Epithelial cell of prostate (primary cell): ENCODE measurements at places on chromosomes 12 and 14.

DNA sequence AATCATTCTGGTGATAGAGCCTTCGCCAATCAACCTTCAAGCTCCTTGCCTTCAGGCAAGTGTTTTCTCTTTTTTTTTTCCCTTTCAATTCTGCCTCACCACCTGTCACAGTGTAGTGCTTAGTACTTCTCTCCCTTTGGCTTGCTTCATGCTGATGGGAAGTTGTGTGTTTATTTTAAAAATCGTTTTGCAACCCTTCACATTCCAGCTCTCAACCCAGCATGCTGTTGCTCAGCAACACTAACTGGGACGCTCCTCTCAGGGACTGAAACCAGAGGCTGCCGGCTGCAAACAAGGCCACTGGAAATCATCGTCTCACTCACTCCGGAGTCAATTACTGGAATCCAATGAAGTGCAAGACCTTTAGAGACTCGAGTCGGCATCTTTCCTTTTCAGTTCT lies 342.7 kb downstream of the PRKD1 start:
- DNase-seq = no peak

- DNase-seq = no peak
Measured at GRCh38 chr14:81819344-81819743, 285.7 kb upstream of the SEL1L start.

DNA sequence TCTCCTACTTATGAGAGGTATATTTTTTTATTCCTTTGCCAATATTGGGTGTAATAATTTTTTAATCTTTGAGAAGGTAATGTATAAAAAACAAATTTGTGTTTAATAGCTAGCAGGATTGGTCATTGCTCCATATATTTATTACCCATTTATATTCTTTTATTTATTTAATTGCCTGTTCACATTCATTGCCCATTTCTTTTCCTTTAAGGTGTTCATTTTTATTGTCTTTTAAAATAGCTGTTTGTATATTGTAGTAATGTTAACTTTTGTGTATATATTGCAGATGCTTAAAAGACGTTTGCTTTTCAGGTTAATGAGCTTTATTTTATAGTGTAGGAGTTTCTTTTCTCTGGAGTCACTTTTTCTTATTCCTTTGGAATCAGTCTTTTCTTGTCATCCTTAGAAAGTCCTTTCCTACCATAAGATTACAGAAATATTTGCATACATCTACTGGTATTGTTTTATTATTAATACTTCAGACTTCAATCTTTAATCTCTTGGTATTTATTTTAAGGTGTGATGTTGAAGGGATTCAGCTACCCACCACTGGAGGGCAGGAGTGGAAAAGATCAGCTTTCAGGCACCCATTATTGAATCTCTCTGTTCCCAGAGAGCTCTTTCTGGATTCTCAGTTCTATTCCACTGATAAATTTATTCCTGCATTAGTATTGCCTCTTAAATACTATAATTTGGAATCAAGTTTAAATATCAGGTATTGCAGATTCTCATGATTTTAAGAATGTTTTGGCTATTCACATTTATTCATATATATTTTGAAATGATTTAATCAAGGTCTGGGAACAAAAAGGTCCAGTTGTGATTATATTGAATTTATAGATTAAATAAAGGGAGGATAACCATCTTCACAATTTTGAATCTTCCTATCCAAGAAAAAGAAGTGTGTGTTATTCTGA lies 17.3 kb downstream of the PPM1A start:
- no peak for DNase-seq

DNA sequence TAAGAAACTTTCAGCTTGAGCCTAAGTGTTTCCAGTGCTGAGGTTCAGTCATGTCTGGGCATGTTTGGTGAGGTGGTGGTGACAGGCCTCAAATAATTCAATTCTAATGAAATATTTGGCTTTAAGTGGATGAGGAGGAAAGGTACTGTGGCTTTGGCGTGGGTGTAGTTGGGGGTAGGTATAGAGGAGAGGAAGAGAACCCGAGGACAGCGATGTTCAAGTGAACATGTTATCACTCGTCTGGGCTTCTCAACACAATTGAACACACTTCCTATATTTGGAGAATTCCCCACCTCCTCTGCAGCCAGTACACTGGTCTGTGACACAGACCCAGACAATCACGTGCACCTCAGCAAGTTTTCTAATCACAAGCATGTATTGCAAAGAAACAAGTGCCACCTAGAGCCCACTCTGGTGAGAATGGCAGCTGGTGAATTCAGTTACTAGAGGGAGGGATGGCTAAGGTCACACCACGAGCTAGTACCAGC lies 53.0 kb downstream of the IFNG-AS1 start:
- peak; percentile 76 for DNase-seq

DNA sequence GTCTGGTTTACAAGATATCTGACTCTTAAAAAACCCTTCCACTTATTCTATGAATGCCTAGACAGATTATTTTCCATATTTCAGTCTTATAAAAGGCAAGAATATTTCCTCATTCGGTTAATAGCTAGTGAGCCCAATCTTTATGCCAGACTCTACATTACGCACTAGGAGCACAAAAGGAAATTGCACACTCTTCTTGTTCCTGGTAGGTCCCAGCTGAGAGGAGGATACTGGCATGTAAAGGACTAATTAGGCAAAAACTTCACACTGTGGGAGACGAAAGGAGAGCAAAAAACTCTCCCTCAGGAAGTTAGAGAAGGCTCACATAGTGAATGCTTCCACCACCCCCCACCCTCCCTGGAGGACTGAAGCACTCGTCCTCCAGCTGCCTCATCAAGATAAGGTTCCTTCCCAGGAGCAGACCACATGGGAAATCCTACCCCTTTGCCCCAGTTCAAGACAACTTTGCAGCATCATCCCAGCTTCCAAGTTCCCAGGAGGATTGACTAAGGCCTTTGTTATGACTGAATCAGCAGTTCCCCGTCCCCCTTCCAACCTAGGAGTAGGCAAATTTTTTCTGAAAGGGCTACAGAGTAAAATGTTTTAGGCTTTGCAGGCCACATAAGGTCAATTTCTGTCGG lies 14.5 kb downstream of the CAPZA3 start:
- DNase-seq = no peak

- no peak for DNase-seq
Measured at GRCh38 chr12:120264904-120265472, 542 bp downstream of the PXN start.

DNA sequence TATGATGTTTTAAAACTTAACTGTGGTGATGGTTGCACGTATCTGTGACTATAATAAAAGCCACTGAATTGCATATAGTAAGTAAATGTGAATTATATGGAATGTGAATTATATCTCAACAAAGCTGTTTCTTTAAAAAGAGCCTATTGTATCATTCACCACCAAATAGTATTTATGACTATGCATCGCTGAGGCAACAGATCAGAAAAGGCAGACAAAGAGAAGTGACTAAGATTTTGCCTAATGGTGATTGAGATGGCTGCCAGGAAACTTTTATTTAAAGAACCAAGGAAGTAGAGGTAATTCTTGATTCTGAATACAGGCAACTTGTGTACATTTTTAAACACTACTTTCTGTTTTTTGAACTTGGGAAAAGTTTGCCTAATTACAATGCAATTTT lies 31.7 kb downstream of the DHRS7 start:
- DNase-seq = no peak

GRCh38 chr12:93106910-93107309 lies 177.8 kb upstream of the EEA1 start:
- DNase-seq = no peak

DNA sequence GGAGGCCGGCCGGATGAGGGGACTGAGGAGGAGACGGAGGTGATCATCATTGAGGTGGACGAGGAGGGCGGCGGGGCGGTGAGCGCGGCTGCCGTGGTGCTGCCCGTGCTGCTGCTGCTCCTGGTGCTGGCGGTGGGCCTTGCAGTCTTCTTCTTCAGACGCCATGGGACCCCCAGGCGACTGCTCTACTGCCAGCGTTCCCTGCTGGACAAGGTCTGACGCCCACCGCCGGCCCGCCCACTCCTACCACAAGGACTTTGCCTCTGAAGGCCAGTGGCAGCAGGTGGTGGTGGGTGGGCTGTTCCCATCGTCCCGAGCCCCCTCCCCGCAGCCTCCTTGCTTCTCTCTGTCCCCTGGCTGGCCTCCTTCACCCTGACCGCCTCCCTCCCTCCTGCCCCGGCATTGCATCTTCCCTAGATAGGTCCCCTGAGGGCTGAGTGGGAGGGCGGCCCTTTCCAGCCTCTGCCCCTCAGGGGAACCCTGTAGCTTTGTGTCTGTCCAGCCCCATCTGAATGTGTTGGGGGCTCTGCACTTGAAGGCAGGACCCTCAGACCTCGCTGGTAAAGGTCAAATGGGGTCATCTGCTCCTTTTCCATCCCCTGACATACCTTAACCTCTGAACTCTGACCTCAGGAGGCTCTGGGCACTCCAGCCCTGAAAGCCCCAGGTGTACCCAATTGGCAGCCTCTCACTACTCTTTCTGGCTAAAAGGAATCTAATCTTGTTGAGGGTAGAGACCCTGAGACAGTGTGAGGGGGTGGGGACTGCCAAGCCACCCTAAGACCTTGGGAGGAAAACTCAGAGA lies 9.6 kb downstream of the MMP14 start:
- no peak for DNase-seq

DNA sequence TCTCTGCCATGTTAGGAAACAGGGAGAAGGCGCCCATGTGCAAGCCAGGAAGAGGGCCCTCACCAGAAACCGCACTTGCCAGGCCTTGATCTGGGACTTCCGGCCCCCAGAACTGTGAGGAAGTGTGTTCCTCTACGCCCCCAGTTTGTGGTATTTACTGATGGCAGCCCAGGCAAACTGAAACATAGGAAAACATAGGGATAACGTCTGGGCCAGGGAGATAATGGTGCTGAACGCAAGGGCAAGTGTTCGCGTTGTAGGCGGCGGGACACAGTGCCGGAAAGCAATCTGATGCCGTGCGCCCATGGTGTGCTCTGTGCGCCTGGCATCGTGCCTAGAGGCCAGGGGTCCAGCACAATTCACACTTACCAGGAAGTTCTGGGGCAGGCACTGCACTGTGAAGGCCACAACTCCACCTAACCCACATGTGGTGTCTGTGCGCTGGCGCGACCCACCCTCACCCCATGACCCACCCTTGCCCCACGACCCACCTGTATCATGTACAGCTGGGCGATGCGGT lies 53.6 kb downstream of the ARL6IP4 start:
- no peak for DNase-seq

GRCh38 chr14:101069666-101070362 lies 166.3 kb upstream of the RTL1 start:
- no peak for DNase-seq

- DNase-seq = no peak
Measured at GRCh38 chr12:49305762-49306510, 11.0 kb downstream of the PRPH start.

DNA sequence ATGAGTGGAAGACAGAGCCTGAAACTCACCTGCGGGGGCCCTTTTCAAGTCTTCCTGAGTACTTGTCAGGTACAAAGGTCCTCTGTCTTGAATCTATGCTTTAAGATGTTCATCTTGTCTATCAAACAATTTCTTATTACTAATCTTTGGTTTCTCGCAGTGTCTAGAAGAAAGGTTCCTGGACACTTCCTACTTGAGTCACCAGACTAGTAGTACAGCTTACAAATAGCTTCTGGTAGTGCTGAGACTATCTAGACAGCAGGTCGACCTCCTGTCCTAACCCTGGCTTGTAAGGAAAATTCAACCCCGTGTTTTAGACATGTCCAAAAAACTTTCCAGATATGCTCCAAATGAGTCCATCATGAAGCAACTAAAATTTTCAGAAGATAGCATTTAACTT lies 11.2 kb upstream of the ARID2 start:
- DNase-seq = no peak

- no peak for DNase-seq
Measured at GRCh38 chr14:45787167-45787566, 534.2 kb upstream of the MIS18BP1 start.

DNA sequence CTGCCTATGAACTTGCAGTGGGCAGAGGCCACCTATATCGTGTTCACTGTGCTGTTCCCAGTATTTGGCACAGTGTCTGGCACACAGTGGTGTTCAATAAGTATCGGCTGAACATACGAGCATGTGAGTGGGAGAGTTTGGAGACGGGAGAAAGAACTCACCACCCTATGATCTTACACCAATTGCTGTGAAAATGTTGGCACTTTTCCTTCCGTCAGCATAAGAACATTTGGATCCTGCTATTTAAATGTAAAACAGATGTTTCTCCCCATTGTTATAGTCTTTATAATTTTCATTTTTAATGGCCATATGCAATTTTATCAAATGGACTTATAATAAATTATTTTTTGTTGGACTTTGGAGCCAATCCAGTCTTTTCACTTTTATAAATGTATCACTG lies 144.4 kb downstream of the EFCAB11 start:
- DNase-seq = no peak

DNA sequence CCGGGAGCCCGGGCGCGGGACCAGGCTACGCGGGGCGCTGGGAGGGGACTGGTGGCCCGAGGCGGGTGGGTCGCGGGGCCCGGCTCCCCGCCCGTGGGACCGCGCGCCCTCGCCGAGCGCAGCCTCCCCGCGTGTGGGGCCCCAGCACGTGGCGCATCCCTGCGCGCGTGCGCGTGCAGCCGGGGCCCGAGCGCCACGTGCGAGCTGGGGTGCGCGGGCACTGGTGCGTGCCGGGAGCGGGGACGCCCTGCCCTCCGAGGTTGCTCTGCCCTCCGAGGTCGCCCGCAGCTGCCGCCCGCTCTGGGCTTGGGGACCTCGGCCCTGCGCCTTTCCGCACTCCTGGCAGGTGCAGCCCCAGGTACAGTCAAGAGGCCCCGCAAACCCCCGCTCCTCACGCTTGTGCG lies 365 bp upstream of the CCDC88C start:
- DNase-seq = no peak

DNA sequence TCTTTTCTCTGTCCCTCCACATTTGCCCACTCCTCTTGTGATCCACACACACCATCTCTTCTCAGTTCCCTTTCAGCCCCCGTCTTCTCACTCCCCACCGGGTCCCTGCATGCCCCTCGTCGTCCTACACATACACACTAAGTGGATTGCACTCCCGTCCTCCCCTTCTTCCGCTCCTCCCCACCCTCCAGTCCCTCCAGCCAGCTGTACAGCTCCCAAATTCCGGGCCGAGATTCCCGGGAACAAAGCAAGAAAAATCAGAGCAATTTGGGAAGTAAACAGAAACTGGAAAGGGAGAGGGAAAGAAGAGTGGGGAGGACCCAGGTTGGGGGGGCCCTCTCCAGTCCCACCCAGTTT lies 282 bp upstream of the IGFBP6 start:
- no peak for DNase-seq

DNA sequence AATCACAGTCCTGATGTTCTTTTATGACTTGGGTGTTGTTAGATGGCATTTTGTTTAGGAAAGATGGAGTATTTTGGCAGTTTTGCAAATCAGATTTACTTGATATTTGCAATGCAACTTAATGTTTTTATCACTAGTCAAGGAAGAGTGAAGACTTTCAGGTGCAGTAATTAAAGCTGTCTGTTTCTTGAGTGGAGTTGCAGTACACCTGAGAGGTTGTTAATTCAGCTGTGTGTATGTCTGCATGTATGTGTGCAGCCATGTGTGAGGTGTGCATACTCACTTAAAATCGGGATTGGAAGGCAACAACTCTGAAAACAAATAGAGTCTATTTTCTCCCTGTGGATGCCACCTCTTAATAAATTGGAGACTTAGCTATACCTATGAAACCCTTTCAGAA lies 94.5 kb downstream of the RMST start:
- no peak for DNase-seq
